ENCODE measurements at places on chromosomes 2 and 18.

DNA sequence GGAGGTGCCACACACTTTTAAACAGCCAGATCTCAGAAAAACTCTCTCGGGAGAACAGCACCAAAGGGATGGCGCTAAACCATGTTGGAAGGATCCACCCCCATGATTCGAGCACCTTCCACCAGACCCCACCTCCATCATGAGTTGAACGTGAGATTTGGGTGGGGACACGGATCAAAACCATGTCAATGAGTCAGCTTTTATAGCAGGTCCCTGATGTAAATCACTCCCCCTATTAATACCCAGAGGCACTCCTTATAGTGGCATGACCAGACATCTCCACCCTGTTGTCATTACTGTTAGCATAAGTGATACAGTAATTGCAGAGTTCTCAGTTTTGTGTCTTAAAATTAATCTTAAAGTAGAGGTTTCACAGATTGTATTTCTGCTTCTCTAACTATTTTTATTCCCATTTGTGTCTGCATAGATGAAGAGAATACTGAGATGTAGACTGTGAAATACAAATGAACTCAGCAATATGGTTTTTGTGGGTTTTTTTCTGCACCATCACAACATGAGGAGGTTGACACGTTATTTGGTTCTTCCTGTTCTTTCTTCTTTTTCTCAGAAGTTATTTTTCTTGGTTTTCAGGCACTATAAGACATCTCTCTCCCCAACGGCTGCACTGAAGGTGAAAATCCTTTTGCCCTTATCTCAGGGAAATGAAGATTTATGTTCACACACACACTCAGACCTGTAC lies 218.2 kb downstream of the ARL4C start:
- DNase-seq: no peak

- DNase-seq: no peak
Observed at GRCh38 chr18:23664674-23665073, 2.0 kb upstream of the ANKRD29 start.

DNA sequence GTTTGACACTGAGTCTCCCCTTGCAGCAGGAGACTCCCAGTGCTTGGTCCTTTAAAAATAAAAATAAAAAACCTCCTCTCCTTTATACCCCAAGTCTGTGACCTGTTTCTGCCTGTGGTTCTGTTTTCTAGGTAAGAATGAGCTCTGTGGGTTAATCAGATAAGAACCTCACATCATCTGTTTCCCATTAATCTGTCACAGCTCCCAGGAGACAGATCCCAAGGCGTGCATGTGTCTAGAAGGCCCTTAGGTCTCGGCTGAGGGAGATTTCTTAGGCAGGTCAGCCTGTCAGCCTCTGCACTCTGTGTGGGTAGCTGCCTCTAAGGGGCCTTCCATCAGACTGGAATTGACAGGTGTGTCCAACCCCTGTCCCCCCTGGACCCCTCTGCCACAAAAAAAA lies 80.7 kb downstream of the FHOD3 start:
- DNase-seq: no peak

GRCh38 chr2:53436882-53437281 lies 330.7 kb upstream of the CHAC2 start:
- DNase-seq: no peak

DNA sequence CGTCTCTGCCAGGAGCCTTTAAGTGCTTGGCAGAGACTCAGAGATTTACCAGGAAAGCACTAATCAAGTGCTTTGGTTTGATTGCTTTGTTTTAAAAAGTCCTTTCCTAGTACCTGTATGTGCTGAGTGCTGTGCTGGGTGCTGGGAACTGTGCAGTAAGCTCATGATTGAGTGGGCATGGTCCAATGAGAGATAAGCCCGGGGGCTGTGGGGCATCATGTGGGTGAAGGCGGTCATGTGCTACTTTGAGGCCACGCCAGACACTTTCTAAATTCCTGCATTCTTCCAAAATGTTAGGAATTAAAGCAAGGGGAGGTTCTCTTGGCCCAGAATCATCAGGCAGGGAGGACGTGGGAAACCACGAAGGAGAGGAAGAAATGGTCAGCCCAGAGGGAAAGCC lies 109.0 kb downstream of the ACAA2 start:
- no peak for DNase-seq
